ENCODE measurements at places on chromosomes 5 and 9. TPM values are rescaled to one million over a fixed set of nuclear protein-coding genes. Genes with fewer than 3 reads are reported as not detected.

DNA sequence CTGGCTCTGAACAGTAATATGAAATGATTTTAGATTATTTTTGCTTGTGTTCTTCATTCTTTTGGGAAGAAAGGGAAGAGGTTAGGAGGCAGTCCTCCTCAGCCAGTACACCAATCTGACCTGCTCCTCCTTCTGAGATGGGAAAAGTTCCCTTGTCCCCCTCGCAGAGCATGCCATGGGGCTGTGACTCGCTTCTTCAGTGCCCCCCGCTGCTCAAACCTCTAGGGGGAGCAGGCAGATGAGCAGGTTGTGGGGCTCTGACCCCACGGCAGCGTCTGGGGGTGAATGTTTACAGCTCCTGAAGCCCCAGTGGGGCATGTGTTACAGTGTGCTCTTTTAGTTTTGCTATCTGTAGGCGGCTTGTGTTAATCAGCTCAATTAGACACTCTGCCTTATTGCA is 50.9 kb upstream of the KLF9 start:
- peaks cover 13% of the 10 kb centered on the region for H3K4me1 ChIP-seq
- DNase-seq = no peak
- H3K36me3 ChIP-seq = no peaks in the 10 kb centered on the region
- no peaks in the 10 kb centered on the region for H3K27me3 ChIP-seq
- H3K27ac ChIP-seq = no peak overlapping the region
- no peak overlapping the region for H3K4me3 ChIP-seq

PTGES2 gene
- total RNA-seq = 116 TPM

DNA sequence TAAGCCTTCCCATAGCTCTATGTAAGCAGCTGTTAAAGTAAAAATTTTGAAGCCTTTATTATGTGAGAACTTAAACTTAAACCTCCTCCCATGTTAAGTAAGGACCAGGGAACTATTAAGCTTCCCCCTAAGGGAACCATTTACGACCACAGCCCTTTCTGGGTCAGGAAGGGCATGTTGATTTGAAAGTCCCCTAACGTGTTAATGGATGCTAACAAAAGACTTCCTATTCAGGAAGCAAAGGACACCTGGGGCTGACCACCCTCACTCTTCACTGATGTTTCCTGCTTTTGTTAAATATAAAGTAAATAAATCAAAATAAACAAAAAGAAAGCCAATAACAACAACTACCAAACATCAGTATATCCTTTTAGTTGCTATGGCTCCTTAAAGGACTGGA is 170.6 kb upstream of the RFX3 start:
- H3K36me3 ChIP-seq = no peaks in the 10 kb centered on the region
- no peak overlapping the region for H3K4me3 ChIP-seq
- no peaks in the 10 kb centered on the region for H3K27me3 ChIP-seq

- H3K27ac ChIP-seq = peak overlapping the region; percentile 8
- no peaks in the 10 kb centered on the region for H3K27me3 ChIP-seq
- no peaks in the 10 kb centered on the region for H3K36me3 ChIP-seq
- H3K4me1 ChIP-seq = peaks cover 11% of the 10 kb centered on the region
- no peak for DNase-seq
These were observed 33.3 kb upstream of the PTGS1 start for GRCh38 chr9:122337556-122337929.

DNA sequence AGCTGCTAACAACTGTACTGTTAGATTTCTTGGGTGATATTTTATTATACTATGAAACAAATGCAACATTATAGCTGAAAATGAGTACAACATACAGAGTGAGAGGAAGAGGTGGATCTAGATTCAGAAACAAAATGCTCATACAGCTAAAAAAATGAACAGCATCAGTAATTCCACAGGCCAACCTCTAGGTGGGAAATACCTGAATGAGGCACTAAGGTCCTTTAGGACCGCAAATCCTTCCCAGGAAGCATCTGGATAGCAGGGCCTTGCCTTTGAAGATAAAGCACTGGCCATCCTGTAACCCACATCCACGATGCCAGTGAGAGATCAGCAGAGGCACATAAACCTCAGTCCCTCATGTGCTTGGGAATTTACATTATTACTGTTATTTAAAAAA is 310.8 kb downstream of the YTHDC2 start:
- H3K4me3 ChIP-seq = no peak overlapping the region
- no peak for DNase-seq
- H3K27ac ChIP-seq = no peak overlapping the region
- H3K4me1 ChIP-seq = no peaks in the 10 kb centered on the region
- H3K27me3 ChIP-seq = no peaks in the 10 kb centered on the region

DNA sequence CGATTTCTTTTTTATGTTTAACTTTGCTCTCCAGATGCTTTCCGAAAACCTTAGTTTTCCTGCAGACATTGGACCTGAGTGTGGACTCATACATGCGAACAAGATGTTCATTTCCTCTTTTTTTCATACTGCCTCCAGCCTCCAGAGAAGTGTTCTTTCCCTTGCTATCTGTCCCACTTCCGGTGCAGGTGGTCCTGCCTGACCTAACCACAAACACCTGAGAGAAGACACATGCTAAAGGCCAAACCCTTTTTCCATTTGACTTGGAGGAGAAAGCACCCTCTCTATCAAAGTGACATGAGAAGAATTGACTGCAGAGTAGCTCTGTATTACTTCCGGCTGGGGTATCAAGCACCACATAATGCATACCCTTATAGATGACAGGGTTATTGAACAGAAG is 334.0 kb downstream of the ARHGEF28 start:
- H3K36me3 ChIP-seq = no peaks in the 10 kb centered on the region
- no peak for DNase-seq
- no peaks in the 10 kb centered on the region for H3K27me3 ChIP-seq
- no peak overlapping the region for H3K4me3 ChIP-seq
- H3K4me1 ChIP-seq = no peaks in the 10 kb centered on the region

DNA sequence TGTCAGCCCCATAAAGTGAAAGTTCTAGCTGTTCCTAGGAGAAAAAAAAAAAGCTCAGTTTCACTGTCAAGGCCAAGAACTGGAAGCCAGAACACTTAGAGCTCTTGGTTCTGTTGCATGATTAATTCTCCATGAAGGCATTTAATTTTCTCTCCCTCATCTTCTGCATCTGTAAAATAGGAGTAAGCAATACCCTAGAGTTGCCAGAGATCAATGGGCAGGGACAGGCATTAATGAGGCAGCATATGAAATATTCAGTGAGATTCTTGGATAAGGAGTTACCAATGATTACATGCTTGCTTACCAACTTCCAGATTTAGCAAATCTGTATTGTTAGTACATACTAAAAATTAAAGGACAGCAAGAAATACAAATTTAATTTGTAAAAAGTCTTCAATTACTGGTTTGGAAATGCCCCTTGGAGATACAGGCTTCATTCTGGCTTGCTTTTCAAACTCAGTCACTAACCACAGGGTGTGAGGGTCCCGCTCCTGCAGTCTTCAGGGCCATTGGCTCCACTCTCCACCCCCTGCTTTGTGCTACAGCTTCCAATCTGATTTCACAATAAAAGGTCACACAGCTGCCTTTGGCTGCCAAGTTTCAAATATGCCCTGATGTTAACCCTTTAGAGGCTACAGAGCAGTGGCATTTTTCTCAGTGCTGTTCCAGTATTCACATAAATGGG is 624.6 kb downstream of the BNC2 start:
- H3K36me3 ChIP-seq = no peaks in the 10 kb centered on the region
- no peaks in the 10 kb centered on the region for H3K4me1 ChIP-seq
- H3K27ac ChIP-seq = no peak overlapping the region

TSSK1B gene
- total RNA-seq = 0.09 TPM

DNA sequence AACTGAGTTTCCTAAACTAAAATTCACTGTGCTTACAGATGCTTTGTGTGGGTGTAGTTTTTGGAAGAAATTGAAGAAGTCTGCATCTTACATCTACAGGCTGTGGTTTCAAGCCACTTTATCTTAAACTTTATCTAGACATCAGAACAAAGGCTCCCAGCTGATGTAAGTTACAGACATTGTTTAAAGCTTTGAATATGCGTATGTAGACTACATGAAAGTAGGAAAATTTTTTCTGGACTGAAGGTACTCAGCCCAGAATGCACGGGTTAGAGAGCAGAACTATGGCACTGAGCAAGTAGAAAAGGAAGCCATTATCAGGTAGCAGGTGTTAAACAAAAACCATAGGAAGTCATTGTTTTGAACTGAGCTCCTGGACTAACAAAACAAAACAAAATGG is 185.4 kb downstream of the TTC39B start:
- H3K4me3 ChIP-seq = no peak overlapping the region
- H3K36me3 ChIP-seq = no peaks in the 10 kb centered on the region
- no peak for DNase-seq
- no peaks in the 10 kb centered on the region for H3K27me3 ChIP-seq

GRCh38 chr5:19987612-19988361 is at the start of gene CDH18:
Gene CDH18, minus strand, starts transcription at chr5:19988200. Its CDS starts 149,214 bp downstream, at chr5:19838986.
- H3K27me3 ChIP-seq = no peaks in the 10 kb centered on the region
- no peaks in the 10 kb centered on the region for H3K36me3 ChIP-seq
- DNase-seq = peak; percentile 38
- no peak within 1 kb of the TSS for H3K4me3 ChIP-seq

DNA sequence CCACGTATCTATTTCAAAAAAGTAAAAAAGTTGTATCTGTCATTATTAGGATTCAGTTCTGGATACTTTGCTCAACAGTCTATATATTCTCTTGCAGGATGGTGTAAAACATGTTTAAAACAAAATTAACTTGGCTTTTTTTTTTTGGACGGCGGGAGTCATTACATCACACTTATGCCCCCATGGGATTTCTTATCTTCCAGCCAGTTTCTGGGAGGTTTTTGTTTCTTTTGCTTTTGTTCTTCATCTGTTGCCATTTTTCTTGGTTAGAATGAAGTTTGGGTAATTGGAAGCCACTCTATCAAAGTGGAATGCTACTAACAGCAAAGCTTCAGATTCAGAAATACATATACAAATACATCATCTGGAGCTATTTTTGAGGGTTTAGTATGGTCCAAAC is 1.8 kb upstream of the STARD4 start:
- H3K27ac ChIP-seq = no peak overlapping the region
- H3K27me3 ChIP-seq = no peaks in the 10 kb centered on the region
- no peak for DNase-seq
- H3K4me3 ChIP-seq = no peak overlapping the region
- peaks cover 1% of the 10 kb centered on the region for H3K4me1 ChIP-seq
- H3K36me3 ChIP-seq = no peaks in the 10 kb centered on the region

DNA sequence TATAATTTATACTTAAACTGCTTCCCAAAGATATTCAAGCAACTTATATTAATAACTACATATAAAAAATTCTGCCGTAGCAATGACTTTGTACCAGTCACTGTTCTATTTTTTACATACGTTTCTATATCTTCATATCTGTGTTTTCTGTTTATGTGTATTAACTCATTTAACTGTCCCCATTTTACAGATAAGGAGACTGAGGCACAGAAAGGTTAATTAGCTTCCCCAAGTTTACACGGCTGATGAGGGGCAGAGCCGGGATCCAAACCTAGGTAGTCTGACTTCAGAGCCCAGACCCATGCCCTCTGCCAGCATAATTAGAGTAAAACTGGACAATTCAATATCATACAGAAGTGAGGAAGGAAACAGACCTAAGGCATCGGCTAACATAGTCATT is 259.7 kb upstream of the TUT7 start:
- H3K36me3 ChIP-seq = no peaks in the 10 kb centered on the region
- H3K27me3 ChIP-seq = no peaks in the 10 kb centered on the region
- no peak for DNase-seq

NIPAL4 gene
- 0.30 TPM for total RNA-seq

DNA sequence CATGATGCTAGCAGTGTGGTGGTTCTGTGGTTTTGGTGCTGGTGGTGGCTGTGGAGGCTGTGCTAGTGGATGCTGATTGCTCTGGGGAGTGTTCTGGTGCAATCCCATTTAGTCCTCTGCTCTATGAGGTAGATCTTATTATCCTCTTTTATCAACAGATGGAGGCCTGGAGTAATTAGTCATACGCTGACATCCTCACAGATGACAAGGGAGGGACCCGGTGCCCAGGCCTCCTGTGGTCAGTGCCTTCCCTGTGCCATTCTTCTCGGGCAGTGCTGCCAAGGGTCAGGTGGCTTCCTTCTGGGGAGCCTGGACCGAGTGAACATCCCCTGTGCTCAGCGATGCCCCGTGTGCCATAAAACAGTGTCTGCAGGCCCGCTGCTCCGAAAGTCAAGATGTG is 74.5 kb downstream of the COL5A1 start:
- DNase-seq = no peak
- H3K4me1 ChIP-seq = no peaks in the 10 kb centered on the region
- no peak overlapping the region for H3K4me3 ChIP-seq
- no peaks in the 10 kb centered on the region for H3K36me3 ChIP-seq
- H3K27me3 ChIP-seq = no peaks in the 10 kb centered on the region

DNA sequence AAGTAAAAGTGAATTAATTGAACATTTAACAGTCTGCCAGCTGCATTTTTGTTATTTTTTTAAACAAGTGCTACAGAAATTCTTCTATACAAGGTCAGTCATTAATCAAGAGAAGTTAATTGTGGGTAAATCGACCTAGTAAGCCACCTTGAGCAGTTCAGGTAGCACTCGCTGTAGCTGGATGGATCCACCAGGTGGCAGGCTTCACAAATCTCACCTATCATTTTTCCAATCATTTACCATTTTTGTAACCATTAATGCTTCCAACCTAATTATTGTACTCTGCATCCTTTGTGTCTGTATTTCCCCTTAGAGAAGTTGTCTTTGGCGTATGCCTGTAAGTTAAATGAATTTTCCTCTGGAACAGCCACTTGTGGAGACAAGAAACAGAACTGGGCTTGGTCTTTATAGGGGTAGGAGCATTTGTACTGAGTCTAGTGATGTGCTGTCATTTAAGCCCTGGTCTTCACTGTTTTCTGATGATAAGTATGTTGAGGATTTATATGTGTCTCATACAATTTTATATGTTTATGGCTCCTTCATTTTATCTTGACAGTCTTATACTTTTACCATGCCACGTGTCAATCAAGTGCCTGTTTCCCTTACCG is 39.5 kb downstream of the CD180 start:
- no peaks in the 10 kb centered on the region for H3K36me3 ChIP-seq
- no peak for DNase-seq

- no peaks in the 10 kb centered on the region for H3K36me3 ChIP-seq
- no peak overlapping the region for H3K27ac ChIP-seq
- H3K4me3 ChIP-seq = no peak overlapping the region
- H3K4me1 ChIP-seq = no peaks in the 10 kb centered on the region
- no peaks in the 10 kb centered on the region for H3K27me3 ChIP-seq
These were observed 1043.2 kb downstream of the CDH18 start for GRCh38 chr5:18944771-18945170.

DNA sequence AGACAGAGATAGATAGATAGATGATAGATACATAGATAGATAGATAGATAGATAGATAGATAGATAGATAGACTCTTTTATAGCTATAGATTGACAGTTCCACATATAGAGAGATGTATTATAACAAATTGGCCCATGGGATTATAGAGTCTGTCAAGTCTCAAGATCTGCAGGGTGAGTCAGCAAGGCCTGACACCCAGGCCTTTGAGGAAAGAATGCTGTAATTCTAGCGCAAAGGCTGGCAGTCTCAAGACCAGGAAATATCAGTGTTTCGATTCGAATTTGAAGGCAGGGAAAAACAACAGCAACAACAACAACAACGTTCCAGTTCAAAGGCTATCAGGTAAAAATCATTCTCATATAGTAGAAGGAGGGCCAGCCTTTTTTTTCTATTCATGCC is 339.2 kb upstream of the CDH9 start:
- no peaks in the 10 kb centered on the region for H3K36me3 ChIP-seq
- H3K27me3 ChIP-seq = no peaks in the 10 kb centered on the region
- no peak overlapping the region for H3K27ac ChIP-seq
- no peak for DNase-seq
- no peaks in the 10 kb centered on the region for H3K4me1 ChIP-seq
- H3K4me3 ChIP-seq = no peak overlapping the region

- no peak overlapping the region for H3K4me3 ChIP-seq
- no peaks in the 10 kb centered on the region for H3K27me3 ChIP-seq
- no peak for DNase-seq
- no peak overlapping the region for H3K27ac ChIP-seq
These were observed 102.8 kb upstream of the CDKN2B start for GRCh38 chr9:22111954-22112247.

ACOT12 gene
- total RNA-seq = not detected

Measured in upper lobe of left lung (tissue), 6 donors.